Skin of body (tissue), 3 donors: ENCODE measurements at places on chromosomes 5 and 9. TPM values are rescaled to one million over a fixed set of nuclear protein-coding genes. Genes with fewer than 3 reads are reported as not detected.

- no peak for DNase-seq
Observed at GRCh38 chr9:30075022-30075421, 2309.4 kb upstream of the ACO1 start.

DNA sequence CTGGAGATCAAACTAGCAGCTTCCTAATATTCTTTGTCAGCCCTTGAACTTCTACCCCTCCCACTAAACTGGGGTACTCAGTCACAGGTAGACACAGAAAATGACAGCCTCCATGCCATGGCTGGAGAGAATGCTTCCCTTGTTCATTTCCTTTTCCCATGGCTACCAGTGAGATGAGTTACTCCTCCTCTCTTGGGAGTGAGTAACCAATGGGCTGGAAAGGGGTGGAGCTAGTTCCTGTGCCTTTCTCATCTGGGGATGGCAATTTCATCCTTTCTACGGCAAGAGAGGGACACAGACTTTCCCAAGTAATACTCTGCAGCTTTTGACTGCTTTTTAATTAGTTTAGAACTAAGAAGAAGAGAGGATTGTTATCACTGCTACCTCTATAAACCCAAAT lies 1045.6 kb upstream of the WWC1 start:
- DNase-seq = no peak

- DNase-seq = no peak
Observed at GRCh38 chr5:61047346-61047745, 102.3 kb downstream of the NDUFAF2 start.

GRCh38 chr5:6251565-6252102 lies 126.7 kb downstream of the MED10 start:
- DNase-seq = no peak

FAM169A gene
- 4.6 TPM for total RNA-seq

EDIL3 gene
- total RNA-seq = 19.3 TPM
